ENCODE measurements at places on chromosomes 12 and 14. TPM values are rescaled to one million over a fixed set of nuclear protein-coding genes. Genes with fewer than 3 reads are reported as not detected.

PLA2G1B gene
- not detected for total RNA-seq

LIN7A gene
- total RNA-seq = 9.5 TPM

TCP11L2 gene
- 82.6 TPM for total RNA-seq

GRCh38 chr12:68290126-68290525 lies 36.7 kb upstream of the IL22 start:
- peak; percentile 72 for DNase-seq

ERP29 gene
- 128 TPM for total RNA-seq

IAPP gene
- total RNA-seq = not detected

DNA sequence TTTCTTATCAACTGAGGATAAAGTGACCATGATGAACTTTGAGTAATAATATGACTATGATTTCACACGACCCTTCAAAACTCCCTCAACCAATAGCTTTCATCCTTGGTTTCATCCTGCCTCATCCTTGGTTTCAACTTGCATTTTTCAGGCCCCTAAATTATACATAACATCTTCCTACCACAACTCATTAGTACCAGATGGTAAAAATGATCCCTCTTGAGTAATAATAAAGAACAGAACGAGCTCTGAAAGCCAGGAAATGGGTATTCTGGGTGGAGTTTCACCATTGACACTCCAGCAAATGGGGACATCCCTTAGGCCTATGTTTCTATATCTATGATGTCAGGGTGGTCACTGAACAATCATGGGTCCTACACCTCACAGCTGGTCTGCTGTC lies 72.1 kb upstream of the LMNTD1 start:
- DNase-seq = no peak

DNA sequence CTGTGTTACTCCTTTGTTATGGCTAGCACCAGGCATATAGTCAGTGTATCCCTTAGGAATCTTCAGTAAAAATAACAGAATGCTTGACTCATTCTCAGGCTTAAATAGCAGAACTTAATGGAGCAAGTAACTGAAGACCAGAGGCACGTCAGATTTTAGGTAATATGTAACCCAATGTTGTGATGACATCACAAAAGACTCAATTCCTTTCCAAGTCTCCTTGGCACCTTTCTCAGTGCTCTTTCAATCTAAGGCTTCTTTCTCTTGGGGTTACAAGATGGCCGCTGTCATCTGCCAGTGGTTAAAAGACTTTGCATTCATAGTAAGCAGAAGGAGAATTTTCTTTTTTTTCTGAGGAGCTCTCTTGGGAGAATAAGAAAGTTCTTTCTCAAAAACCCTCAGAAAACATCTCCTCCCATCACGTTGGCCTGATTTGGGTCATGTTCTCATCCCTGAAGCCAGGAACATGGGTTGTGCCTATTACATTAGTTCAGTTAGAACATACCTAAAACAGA lies 33.4 kb upstream of the DCN start:
- peak; percentile 69 for DNase-seq

DNA sequence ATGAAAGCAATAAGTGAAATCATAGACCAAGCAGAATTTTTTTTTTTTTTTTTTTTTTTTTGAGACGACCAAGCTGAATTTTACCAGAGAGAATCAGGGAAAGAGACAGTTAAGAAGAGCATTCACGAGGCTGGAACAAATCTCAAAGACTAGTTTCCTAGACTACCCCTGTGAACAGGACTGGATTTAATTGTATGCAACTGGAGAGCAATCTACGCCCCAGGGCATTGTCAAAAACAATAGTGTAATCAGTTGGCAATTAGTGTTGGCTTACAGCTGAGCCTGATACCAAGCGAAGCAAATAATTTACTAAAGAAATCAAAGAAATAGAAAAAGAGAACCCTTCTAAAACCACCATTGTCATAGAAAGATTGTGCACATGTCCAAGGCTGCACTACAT lies 232.9 kb upstream of the CPNE8 start:
- DNase-seq = no peak

DNA sequence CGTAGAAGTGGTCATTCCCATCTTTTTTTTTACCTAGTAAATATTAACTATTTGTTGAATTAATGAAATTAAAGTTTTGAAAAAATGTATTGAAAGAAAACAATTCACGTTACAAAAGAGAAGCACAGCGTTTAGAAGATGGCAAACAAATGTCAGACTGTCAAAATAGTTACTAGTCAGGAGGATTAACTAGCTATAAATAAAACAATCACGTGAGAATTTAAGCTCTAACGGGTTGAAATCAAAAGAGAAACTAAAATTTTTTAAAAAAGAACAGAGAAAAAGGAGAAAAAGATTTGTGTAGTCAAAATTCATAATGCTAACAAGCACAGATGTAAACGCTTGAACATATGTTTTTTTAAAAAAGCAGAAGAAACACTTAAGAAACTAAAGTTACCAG lies 26.4 kb downstream of the DDHD1 start:
- peak; percentile 38 for DNase-seq

DNA sequence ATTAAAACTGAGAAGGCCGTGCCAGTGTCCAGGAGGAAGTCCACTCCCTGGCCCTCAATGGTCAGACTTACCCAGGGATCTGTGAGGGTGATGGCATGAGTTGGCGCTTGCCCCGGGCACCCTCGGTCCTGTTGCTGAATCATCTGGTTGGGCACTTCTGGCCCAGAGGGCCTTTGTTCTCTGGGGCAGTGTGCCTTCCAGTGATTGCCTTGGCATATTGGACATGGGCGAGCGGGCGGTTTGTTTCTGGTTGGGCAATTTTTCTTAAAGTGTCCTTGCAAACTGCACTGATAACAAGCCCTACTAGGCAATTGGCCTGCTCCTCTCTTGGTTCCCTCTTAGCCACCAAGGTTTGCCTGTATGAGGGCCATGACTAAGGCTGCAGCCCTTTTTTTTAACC lies 69.5 kb upstream of the ZDHHC17 start:
- no peak for DNase-seq

TAS2R43 gene
- 0.99 TPM for total RNA-seq

- DNase-seq = peak; percentile 40
Observed at GRCh38 chr12:26374934-26375680, 179.7 kb downstream of the SSPN start.

PLEKHG7 gene
- not detected for total RNA-seq

B3GNT4 gene
- 0.33 TPM for total RNA-seq

- peak; percentile 94 for DNase-seq
Observed at GRCh38 chr14:32709027-32709426, 229.7 kb upstream of the NPAS3 start.

GRCh38 chr12:7989827-7990491 lies 42.6 kb upstream of the FOXJ2 start:
- DNase-seq = no peak

TEAD4 gene
- 7.4 TPM for total RNA-seq

DNA sequence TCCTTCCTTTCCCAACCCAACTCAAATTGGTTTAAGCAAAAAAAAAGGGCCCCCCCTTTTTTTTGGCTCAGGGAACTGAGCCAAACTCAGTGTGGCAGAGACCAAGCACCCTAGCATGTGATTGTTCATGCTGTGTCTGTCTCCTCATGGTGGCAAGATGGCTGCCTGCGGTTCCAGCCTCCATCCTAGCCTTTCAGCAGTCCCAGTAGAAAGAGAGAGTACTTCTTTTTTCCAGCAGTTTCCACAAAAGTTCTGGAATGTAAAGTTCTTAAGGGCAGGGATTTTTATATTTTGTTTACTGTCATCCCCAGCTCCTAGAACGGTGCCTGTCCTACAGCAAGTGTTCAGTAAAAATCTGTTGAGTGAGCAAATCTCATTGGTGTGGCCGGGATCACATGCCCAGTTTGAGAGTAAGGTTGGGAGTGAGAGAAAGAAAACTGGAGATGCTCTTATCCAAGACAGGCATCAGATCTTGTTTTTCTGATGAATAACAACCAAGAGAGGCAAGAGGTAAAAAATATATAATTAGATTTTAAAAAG lies 22.4 kb downstream of the CHST11 start:
- DNase-seq = no peak

GRCh38 chr12:115618105-115618504 lies 659.4 kb downstream of the MED13L start:
- DNase-seq = no peak

GRCh38 chr14:55142466-55142865 lies 13.4 kb downstream of the LGALS3 start:
- no peak for DNase-seq

- no peak for DNase-seq
Observed at GRCh38 chr14:34147461-34147860, 196.6 kb upstream of the EGLN3 start.

PTHLH gene
- 0.26 TPM for total RNA-seq

GRCh38 chr12:8698132-8698851 lies 501 bp downstream of the RIMKLB start:
- DNase-seq = peak; percentile 55

- DNase-seq = no peak
Observed at GRCh38 chr12:81207664-81208063, 129.8 kb downstream of the ACSS3 start.

DNA sequence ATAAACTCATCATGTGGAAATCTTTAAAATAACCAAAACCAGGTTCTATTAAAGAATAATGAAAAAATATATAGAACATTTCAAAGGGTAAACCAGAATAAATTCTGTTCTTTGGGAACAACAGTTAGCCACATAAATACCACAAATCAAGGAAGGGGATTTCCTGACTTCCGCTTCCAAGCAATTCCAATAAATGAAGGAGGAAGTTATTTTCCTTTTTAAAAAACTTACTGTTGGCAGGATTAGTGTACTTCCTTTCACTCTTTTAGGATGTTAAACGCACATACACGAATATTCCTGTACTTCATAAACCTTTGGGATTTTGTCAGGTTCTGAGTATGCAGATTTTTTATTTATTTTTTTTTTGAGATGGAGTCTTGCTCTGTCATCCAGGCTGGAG lies 13.7 kb upstream of the LIMA1 start:
- no peak for DNase-seq

NPAS3 gene
- 0.26 TPM for total RNA-seq

- no peak for DNase-seq
Observed at GRCh38 chr14:37472906-37473305, 122.1 kb downstream of the FOXA1 start.

MIA2 gene
- total RNA-seq = 11.8 TPM

BAZ2A gene
- total RNA-seq = 15.9 TPM

DNA sequence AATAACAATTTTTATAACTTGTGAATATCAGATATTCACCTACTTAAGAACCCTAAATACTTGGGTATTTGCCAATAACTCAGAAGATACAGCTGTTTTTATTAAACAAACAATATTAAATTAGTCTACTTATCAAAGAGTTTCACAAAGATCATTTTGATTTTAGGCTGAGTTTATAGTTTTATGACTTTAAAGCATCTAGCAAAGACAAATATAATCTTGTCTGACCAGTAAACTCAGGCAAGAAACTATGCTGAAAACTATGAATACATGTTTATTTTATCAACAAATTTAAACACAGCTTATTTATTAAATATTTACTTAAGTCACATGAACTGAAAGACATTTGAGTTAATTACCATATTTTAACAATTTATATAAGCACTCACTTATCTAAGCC lies 18.5 kb upstream of the SERPINA1 start:
- no peak for DNase-seq

GRCh38 chr12:75868501-75868900 lies 163.1 kb downstream of the PHLDA1 start:
- peak; percentile 72 for DNase-seq

GRCh38 chr12:107090711-107091110 lies 2.6 kb downstream of the CRY1 start:
- DNase-seq = no peak

- DNase-seq = no peak
Observed at GRCh38 chr14:89992273-89992672, 36.5 kb downstream of the TDP1 start.

- no peak for DNase-seq
Observed at GRCh38 chr12:71566655-71567054, 97.0 kb downstream of the ZFC3H1 start.

DNA sequence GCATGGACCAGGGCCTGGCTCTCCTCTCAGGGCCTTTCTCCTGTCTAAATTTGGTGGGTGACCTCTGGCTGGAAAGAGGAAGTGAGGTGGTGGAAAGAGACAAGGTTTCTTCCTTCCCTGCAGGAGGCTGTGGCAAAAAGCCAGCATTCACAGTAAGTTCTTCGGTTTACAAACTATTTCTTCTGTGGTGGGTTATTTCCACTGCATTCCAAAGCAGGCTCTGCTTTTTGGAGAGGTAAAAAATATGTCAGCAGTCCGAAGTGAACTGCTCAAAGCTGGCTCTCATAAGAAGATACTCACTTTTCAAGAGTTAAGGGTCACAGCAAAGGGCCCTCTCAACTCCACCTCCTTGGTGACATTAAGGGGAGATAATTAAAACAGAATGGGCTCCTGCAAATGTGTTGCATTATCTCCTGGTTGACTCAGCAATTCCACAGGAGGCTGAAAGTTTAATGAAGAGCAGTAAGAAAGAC lies 48.9 kb upstream of the POC1B start:
- DNase-seq = peak; percentile 89

GRCh38 chr12:120241561-120242274 lies 23.8 kb downstream of the PXN start:
- DNase-seq = peak; percentile 45

DNA sequence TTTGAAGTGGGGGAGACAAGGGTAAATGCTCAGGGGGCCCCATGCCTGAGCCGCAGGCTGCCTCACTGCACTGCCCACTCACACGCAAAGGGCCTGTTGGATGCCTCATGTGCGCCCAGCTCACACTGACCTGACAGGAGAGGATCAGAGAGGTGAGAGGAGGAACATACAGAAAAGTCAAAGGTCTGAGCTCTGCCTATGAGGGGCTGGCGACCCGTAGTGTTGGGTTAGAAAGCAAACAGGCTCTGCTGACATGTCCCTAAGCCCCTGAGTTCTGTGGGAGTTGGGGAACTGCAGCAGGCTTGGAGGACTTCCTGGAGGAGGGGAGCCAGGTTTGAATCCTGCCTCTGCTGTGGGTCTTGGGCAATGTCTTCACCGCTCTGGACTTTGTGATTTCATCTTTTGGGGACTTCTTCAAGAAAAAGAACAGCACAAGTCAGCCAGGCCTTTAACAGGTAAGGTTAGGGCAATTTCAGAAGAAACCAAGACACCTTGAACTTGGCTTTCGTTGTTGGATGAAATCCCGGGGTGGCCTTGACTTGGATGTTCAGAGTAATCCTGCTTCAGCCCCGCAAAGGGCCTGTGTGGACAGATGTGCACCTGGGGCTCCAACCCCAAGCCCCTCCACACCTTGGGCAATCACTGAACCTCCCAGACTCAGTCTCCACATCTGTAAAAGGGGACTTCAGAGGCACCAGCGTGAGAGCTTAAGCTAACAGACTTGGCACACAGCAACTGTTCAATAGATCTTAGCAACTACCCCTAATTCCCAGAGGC lies 116.8 kb downstream of the SCARB1 start:
- no peak for DNase-seq

PLD4 gene
- 0.17 TPM for total RNA-seq
